ENCODE measurements at places on chromosomes 13 and 19. TPM values are rescaled to one million over a fixed set of nuclear protein-coding genes. Genes with fewer than 3 reads are reported as not detected.

GRCh38 chr13:51425410-51426042 lies 27.3 kb downstream of the INTS6 start:
- H3K4me1 ChIP-seq: peaks cover 7% of the 10 kb centered on the region
- peak; percentile 10 for DNase-seq
- H3K27me3 ChIP-seq: no peaks in the 10 kb centered on the region
- no peak overlapping the region for H3K4me3 ChIP-seq

GRCh38 chr13:90906554-90906953 lies 440.9 kb upstream of the MIR17HG start:
- H3K36me3 ChIP-seq: no peaks in the 10 kb centered on the region
- no peak overlapping the region for H3K4me3 ChIP-seq
- no peak for DNase-seq
- no peak overlapping the region for H3K27ac ChIP-seq

The GJA3 gene
- total RNA-seq: 0.16 TPM

DNA sequence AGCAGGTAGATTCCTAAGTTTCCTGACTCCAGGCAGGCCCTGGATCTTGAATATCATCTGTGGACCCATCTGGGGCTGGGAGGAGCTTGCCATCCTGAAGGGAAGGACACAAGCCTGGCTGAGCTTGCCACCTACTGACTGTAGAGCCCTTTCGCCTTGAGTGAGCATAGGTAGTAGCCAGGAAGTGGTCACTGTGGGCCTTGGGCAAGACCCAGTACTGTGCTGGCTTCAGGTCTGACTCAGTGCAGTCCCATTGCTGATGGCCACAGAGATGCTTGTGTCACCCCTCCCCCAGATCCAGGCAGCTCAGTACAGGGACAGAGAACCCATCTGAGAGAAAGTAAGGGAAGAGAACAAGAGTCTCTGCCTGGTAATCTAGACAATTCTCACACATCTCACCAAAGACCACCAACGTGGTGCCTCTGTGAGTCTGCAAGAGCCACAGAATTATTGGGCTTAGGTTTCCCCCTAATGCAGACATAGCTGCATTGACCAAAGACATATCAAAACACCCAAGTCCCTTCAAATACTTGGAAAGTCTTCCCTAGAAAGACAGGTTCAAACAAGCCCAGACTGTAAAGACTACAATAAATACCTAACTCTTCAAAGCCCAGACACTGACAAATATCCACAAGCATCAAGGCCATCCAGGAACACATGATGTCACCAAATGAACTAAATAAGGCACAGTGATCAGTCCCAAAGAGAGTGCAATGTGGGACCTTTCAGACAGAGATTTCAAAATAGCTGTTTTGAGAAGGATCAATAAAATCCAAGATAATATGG lies 108.2 kb upstream of the WASF3 start:
- no peak for DNase-seq
- no peak overlapping the region for H3K4me3 ChIP-seq
- H3K4me1 ChIP-seq: no peaks in the 10 kb centered on the region
- H3K27ac ChIP-seq: no peak overlapping the region

The ZNF723 gene
- total RNA-seq: not detected

GRCh38 chr13:110662091-110662490 lies 43.8 kb downstream of the CARS2 start:
- no peak for DNase-seq
- no peaks in the 10 kb centered on the region for H3K4me1 ChIP-seq
- H3K36me3 ChIP-seq: peaks cover 4% of the 10 kb centered on the region
- H3K4me3 ChIP-seq: no peak overlapping the region
- no peak overlapping the region for H3K27ac ChIP-seq

The CD37 gene
- 0.27 TPM for total RNA-seq

The ZNF878 gene
- 0.77 TPM for total RNA-seq

- no peak for DNase-seq
- H3K4me1 ChIP-seq: no peaks in the 10 kb centered on the region
- H3K27ac ChIP-seq: no peak overlapping the region
- no peaks in the 10 kb centered on the region for H3K36me3 ChIP-seq
- H3K4me3 ChIP-seq: no peak overlapping the region
These were observed 82.6 kb downstream of the ZNF723 start for GRCh38 chr19:22914646-22915045.
